ENCODE measurements at places on chromosomes 13 and 19.

- no peak for DNase-seq
Observed at GRCh38 chr13:108003626-108004025, 211.7 kb downstream of the LIG4 start.

GRCh38 chr19:13763265-13763664, 1.1 kb upstream of the MRI1 start:
- DNase-seq = no peak

DNA sequence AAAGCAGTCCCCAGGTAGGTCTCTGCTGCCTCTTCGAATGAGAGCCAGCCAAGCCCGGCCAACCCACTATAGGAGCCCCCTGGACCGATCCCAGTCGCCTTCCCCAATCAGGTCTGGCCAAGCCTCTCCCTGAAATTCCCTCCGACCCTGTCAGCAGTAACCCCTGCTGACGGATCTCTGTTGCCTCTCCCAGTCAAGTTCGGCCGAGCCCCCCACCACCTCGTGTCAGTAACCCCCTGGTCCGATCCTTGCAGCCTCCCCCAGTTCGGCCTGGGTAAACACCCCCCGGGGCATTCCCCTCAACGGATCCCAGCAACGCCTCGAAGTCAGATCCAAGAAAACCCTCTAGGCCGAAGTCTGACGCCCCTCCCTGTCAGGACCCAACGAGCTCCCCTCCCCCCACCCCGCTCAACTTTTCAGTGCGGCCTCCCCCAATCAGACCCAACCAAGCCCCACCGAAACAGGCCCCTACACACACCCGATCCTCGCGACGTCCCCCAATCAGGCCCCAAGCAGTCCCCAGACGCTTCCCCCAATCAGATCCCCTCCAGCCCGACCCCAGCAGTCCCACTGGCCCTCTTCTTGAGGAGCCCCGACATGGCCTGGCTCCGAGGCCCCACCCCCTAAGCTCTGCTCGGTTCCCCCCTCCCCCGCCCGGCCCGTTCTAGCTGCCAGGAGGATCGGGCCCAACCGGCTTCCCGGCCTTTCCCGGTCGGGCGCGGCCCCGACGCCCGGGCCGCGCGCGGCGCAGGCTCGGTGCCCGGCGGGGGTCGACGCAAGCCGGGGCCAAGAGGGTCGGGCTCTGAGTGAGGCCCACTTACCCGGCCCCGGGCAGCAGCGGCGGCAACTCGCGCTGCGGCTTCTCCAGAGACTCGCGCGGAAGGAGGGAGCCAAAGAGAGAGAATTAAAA, 1.8 kb downstream of the TNPO2 start:
- DNase-seq = peak; percentile 63

DNA sequence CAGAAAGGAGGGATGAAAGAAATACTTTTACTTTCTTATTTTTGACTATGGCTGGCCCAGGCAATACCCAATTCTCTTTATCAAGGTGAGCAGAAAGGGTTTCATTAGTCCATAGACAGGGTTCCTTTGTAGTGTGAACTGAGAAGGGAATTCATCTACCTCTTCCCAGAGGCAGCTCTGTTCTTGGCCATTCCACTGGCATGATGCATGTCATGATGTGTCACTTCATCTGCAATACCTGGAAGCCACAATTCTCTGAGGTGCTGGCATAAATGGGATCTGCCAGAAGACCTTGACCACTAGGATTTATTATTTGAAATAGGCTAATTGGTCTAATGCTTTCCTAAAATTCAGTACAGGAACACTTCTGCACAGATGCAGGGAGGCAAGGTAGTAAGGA, 542.8 kb downstream of the RFC3 start:
- no peak for DNase-seq

DNA sequence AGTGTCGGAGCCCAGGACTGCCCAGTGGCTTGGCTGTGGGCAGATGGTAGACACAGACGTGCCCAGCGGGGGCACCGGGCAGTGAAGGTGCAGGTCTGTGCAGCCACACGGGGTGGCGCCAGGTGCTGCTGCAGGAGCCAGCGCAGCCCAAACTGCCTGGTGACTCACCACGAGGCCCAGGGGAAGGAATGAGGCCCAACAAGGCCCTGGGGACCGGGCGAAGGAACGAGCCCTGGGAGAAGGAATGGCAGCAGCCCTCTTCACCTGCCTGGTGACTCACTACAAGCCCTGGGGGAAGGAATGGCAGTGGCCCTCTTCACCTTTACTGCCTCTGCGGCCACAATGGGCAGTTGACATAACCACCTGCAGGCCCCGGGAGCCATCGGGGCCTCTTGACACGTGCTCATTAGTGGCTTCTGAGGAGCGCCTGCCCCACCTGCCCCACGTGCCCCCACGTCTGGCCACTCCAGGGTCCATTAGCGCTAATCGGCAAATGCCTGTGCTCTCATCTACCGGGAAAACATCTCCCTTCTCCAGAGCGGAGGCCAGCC, 9.3 kb downstream of the MED16 start:
- DNase-seq = no peak

DNA sequence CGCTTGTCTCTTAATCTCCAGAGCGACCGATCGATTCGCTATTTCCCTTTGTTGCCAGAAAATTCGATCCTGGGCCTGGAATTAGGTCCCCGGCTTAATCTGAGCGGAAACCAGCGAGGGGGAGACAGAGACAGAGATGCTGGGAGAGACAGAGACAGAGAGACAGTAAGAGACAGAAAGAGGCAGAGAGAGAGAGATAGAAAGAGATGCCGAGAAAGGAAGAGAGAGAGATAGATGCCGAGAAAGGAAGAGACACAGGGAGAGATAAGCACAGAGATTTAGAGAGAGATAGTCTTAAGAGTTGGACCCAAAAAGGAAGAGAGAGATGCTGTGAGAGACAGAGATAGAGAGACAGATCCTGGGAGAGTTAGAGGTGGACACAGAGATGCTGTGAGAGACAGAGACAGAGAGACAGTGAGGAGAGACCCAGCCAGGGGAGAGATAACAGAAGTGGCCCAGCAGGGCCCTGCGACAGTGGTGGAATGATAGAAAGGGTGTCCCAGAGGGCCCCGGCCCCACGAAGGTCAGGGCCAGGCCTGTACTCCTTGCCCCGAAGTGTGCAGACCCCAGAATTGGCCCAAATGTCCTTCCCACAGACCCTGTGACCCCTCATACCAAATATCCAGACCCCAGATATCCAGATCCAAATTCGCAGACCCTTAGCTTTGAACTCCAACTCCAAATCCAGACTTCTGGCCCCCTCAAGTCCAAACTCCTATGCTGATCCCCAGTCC, 1.3 kb downstream of the ERFL start:
- no peak for DNase-seq

- peak; percentile 79 for DNase-seq
Observed at GRCh38 chr13:25037057-25037813, 58.7 kb upstream of the PABPC3 start.

DNA sequence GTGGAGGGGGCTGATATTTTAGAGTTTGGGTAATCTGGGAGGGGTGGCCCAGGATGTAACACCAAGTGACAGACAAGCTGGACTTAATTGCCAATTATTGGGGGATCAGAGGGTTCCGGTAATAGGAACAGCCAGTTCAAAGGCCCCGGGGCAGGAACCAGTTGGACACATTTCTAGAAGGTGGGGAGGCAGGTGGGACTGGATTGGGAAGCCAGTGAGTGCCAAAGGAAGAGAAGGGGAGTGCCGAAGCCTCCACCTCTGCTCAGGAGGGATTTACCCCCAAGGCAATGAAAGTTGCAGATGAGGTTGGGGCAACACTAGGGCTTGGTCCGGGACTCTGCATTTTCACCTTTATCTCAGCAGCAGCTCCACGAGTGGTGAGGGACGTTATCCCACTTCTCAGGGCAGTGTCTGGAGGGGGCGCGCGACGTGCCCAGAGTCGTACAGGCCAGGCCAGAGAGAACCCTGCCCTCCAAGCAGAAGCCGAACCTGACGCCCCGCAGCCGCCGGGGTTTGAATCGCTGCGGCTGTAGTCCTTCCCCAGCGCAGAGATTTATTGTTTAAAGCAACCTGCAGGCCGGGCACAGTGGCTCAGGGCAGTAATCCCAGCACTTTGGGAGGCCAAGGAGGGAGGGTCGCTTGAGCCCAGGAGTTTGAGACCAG, 5.7 kb upstream of the JUND start:
- no peak for DNase-seq

DNA sequence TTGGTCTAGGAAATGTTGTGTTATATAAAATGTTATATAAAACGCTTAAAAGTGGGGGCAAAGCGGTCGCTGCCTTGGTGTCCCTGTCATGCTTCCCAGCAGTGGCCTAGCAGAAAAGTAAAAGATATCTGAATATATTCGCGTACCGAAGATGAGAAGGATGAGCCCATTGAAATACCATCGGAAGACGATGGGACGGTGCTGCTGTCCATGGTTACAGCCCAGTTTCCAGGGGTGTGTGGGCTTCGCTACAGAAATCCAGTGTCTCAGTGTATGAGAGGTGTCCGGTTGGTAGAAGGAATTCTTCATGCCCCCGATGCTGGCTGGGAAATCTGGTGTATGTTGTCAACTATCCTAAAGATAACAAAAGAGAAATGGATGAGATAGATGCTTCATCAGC, 110.9 kb upstream of the DIAPH3 start:
- no peak for DNase-seq

GRCh38 chr13:87607266-87607665, 63.9 kb upstream of the SLITRK5 start:
- no peak for DNase-seq

- no peak for DNase-seq
Observed at GRCh38 chr13:95784161-95784899, 107.4 kb downstream of the DNAJC3 start.

- DNase-seq = peak; percentile 43
Observed at GRCh38 chr19:6018786-6019185, 40.8 kb upstream of the RANBP3 start.

GRCh38 chr13:69425235-69425634, 682.4 kb upstream of the ATXN8OS start:
- DNase-seq = no peak

GRCh38 chr19:35856546-35857149, at the start of gene KIRREL2:
Gene KIRREL2 (plus strand): TSS chr19:35856911. CDS start chr19:35857120, 209 bp downstream.
- peak; percentile 56 for DNase-seq

GRCh38 chr13:46359714-46360113, 27.3 kb downstream of the RUBCNL start:
- no peak for DNase-seq

DNA sequence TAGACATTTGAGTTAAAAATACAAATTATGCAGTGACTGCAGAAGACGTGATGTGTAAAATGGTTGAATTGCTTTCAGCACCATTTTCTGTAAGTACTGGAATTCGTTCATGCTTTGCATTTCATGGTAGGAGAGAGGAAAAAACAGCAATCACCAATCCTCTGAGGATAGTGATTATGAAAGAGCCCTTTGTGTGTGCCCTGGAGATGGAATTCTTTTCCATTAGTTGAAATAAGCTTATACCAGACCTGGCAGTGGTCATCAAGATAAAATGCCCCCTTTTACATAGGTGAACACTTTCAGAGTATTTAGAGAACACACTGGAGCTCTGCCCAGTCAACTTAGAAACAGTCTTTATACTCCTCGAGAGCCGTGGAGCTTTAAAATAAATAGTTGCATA, 1.7 kb downstream of the CNMD start:
- no peak for DNase-seq

- no peak for DNase-seq
Observed at GRCh38 chr19:1852581-1853128, 4.4 kb upstream of the REXO1 start.

GRCh38 chr19:15445807-15446376, 3.9 kb downstream of the WIZ start:
- no peak for DNase-seq

DNA sequence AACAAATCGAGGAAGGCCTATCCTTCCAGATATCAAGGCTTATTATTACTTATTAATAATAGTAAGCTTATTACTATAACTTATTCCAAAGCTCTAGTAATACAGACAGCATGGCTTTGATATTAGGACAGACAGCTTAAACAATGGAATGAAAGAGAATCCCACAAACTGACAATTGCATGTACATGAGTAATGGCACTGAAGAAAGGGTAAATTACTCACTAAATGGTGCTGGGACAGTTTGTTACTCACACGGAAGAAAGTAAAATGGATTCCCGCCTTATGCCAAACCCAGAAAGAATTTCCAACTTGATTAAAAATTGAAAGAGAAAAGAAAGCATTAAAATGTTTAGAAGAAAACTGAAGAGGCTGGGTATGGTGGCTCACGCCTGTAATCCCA, 60.3 kb downstream of the MIPEP start:
- no peak for DNase-seq
